ENCODE measurements at places on chromosomes 12 and 14. TPM values are rescaled to one million over a fixed set of nuclear protein-coding genes. Genes with fewer than 3 reads are reported as not detected.

Gene KRT85
- total RNA-seq, result not detected

DNA sequence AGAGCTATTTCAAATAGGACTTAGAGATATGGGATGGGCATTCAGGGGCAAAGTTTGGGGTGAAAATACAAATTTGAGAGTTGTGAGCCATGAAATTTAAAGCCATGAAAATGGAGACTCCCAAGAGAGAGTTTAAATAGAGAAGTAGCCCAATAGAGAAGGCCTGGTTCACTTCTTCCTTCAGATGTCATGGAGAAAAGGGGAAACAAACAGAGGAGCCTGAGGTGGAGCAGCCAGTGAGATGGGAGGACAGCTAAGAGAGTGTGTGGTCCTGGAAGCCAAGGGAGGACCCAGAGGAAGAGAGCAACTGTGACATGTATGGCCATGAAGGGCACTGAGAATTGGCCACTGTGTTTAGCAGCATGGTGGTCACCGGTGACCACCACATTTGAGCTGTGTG lies 12.3 kb upstream of the DYNLL1 start:
- peaks cover 8% of the 10 kb centered on the region for H3K36me3 ChIP-seq
- no peak for DNase-seq
- no peak overlapping the region for H3K4me3 ChIP-seq
- no peak overlapping the region for H3K27ac ChIP-seq
- no peaks in the 10 kb centered on the region for H3K27me3 ChIP-seq

GRCh38 chr14:33569821-33570687 lies 380.8 kb downstream of the EGLN3 start:
- H3K4me3 ChIP-seq, result no peak overlapping the region
- H3K4me1 ChIP-seq, result no peaks in the 10 kb centered on the region
- H3K36me3 ChIP-seq, result no peaks in the 10 kb centered on the region
- H3K27ac ChIP-seq, result no peak overlapping the region
- H3K27me3 ChIP-seq, result no peaks in the 10 kb centered on the region

Gene FOXN4
- not detected for total RNA-seq

GRCh38 chr12:75935539-75936242 lies 95.9 kb downstream of the PHLDA1 start:
- H3K4me3 ChIP-seq, result no peak overlapping the region
- no peaks in the 10 kb centered on the region for H3K27me3 ChIP-seq
- peaks cover 23% of the 10 kb centered on the region for H3K4me1 ChIP-seq

- H3K4me1 ChIP-seq, result no peaks in the 10 kb centered on the region
- no peak for DNase-seq
- H3K27ac ChIP-seq, result no peak overlapping the region
- H3K27me3 ChIP-seq, result peaks cover 42% of the 10 kb centered on the region
These were observed 15.5 kb upstream of the SMUG1 start for GRCh38 chr12:54204316-54204715.

DNA sequence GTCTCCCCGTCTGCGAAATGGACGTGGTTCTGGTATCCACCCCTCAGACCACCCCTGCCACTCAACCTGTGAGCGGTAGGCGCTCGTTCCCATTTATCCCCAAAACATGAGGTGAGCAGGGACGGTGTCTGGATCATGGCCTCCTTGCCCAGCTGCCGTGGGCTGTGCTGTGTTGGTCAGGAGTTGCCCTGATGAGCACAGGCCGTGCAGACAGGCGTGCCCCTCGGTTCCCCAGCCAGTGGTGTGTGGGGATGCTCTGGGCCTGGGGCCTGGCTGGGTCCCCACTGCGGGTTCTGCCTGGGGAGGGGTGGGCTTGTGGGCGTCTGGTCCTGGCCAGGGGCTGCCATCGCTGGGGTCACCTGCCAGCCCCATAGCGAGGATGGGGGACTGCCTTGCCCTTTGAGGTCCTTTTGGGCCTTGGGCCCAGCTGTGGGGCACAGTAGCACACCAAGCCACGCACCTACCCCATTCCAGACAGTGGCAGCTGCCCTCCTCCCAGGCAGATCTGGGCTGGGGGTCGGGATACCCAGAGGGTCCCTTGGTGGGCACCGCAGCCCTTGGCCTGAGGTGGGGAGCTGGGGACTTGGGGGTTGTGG lies 11.3 kb upstream of the PUS1 start:
- no peak overlapping the region for H3K27ac ChIP-seq
- no peak for DNase-seq
- H3K4me3 ChIP-seq, result no peak overlapping the region
- peaks cover 72% of the 10 kb centered on the region for H3K36me3 ChIP-seq
- H3K27me3 ChIP-seq, result no peaks in the 10 kb centered on the region

DNA sequence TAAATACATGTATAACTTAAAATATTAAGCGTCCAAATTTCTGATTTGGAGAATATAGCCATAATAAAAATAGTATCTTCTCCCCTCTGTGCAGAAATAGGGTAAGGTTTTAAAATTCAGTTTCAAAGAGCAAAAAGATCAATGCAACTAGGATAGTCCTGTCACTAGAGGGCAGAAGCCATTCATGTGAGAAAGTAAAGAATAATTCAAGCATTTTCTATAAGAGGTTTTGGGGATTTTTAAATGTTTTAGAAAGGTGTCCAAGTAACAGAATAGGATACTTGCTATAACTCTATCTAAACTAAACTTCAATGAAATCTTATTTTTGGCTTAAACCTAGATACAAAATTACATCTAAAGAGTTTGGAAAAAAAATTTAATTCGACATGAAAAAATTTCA lies 50.3 kb downstream of the ADAMTS20 start:
- no peaks in the 10 kb centered on the region for H3K4me1 ChIP-seq
- no peaks in the 10 kb centered on the region for H3K36me3 ChIP-seq
- H3K27me3 ChIP-seq, result no peaks in the 10 kb centered on the region
- peak; percentile 34 for DNase-seq
- no peak overlapping the region for H3K4me3 ChIP-seq

DNA sequence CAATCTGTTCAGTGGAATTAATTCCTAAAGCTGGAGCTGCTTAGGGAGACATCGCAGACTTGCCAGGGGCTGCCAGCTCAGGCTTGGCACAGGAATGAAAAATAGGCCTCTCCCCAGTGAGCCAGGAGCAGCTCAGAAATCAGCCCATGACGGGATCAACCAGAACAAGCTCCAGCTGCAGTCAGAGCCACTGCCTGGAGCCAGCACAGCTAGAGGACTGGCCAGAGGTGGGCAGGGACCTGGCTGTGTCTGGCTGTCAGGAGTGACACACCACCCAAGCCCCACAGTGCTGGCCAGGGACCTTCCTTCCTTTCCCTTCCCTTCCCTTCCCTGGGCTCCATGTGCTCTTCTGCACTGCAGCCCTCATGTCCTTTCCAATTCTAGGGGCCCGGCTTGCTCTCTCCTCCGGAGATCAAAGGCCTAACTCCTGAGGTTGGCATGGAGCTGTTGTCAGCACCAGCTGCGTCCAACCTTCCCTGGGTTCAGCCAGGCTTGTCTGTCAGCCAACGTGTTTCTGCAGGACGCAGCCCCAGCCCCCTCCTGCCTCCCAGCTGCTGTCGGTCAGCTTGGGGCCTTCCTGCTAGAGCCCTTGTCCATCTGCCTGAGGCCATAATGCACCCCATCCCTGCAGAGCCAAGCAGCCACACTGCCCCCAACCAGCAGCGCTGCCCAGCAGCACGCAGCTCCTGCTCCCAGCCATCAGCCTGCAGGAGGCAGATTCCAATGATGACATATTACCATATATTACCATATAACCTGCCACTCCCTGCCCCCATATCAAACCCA lies 149.3 kb downstream of the CALM1 start:
- DNase-seq, result no peak
- no peak overlapping the region for H3K27ac ChIP-seq
- no peaks in the 10 kb centered on the region for H3K27me3 ChIP-seq
- H3K36me3 ChIP-seq, result peaks cover under 1% of the 10 kb centered on the region
- H3K4me3 ChIP-seq, result no peak overlapping the region
- H3K4me1 ChIP-seq, result peaks cover under 1% of the 10 kb centered on the region

Gene NTS
- not detected for total RNA-seq

Gene RND1
- total RNA-seq, result not detected

DNA sequence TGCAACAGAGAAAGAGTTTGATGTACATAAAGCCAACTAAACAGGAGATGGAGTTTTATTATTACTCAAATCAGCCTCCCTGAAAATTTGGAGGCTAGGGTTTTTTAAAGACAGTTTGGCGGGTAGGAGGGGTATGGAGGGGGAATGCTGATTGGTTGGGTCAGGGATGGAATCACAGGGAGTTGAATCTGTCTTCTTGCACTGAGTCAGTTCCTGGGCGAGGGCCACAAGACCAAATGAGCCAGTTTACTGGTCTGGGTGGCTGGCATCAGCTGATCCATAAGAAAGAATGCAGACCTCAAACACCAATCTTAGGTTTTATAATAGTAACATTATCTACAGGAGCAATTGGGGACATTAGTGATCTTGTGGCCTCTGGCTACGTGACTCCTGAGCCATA lies 64.9 kb downstream of the RIN3 start:
- peaks cover 35% of the 10 kb centered on the region for H3K36me3 ChIP-seq
- no peaks in the 10 kb centered on the region for H3K27me3 ChIP-seq
- H3K27ac ChIP-seq, result peak overlapping the region; percentile 7

- 0 out of 2 replicates have a peak, but pooled peaks cover 5% of the 10 kb centered on the region for H3K36me3 ChIP-seq
- peak overlapping the region; percentile 77 for H3K27ac ChIP-seq
- H3K27me3 ChIP-seq, result no peaks in the 10 kb centered on the region
- DNase-seq, result peak; percentile 47
These were observed 774 bp upstream of the MANSC4 start for GRCh38 chr12:27780612-27781408.

Gene BDKRB1
- 56.5 TPM for total RNA-seq

DNA sequence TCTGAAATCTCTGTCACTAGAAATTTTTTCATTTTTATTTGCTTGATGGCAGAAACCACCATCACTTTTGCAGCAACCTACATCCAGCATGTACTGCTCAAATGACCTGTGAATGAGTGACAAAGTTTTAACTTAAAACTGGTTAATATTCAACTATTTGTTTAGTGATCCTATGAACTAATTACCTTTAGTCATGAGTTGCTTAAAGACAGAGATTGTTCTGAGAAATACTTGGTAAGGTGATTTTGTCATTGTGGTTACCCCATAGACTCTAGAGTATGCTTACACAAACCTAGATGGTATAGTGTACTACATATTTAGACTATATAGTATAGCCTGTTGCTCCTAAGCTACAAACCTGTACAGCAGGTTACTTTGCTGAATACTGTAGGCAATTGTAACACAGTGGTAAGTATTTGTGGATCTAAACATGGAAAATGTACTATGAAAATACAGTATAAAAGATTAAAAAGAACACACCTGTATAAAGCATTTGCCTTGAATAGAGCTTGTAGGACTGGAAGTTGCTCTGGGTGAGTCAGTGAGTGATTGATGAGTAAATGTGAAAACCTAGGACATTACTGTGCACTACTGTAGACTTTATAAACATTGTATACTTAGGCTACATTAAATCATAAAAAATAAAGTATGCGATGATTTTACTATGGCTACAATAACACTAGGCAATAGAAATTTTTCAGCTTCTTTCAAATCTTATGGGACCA lies 256.6 kb upstream of the PPFIA2 start:
- no peaks in the 10 kb centered on the region for H3K27me3 ChIP-seq
- no peak for DNase-seq
- no peaks in the 10 kb centered on the region for H3K36me3 ChIP-seq

Gene KRT81
- under 0.01 TPM for total RNA-seq

- no peaks in the 10 kb centered on the region for H3K36me3 ChIP-seq
- no peaks in the 10 kb centered on the region for H3K27me3 ChIP-seq
- DNase-seq, result no peak
- H3K27ac ChIP-seq, result no peak overlapping the region
- peaks cover 5% of the 10 kb centered on the region for H3K4me1 ChIP-seq
These were observed 170.4 kb downstream of the PRKD1 start for GRCh38 chr14:29757188-29757680.

Gene KLRG1
- 0.56 TPM for total RNA-seq

DNA sequence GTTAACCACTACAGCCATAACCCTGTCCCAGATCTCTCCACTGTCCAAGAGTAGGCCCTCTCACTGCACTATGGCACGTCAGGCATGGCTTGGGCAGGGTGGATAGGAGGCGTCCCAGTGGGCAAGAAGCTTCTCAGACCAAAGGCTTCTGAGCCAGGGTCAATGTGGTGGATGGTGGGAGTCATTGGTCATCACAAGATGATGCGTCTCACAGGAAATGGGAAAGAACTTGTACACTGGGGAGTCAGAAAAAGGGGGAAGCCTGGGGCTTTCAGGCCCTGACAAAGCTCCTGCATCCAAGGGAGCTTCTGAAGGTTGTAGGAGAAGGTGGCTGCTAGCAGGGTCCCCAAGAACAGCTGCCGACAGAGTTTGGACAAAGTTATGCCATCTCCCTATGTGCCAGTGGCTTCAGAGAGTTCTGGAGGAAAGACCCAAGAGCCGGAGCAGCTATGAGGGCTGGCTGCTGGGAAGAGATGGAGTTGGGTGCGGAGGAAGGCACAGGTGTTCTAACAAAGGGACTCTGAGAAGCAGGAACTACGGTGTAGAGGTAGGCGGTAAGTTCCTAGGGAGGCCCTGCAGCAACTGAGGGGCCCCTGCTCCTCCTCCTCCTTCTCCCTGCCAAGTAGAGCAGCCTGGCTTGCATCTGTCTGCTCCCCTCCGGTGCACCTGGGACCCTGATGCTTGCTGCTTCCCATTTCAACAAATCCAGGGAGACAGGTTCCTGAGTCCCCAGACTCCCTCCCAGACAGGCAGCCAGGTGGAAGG lies 81.1 kb downstream of the ARL6IP4 start:
- no peak overlapping the region for H3K4me3 ChIP-seq
- peak; percentile 31 for DNase-seq

Gene KLRK1
- total RNA-seq, result not detected

Gene ACAD10
- 13.3 TPM for total RNA-seq

DNA sequence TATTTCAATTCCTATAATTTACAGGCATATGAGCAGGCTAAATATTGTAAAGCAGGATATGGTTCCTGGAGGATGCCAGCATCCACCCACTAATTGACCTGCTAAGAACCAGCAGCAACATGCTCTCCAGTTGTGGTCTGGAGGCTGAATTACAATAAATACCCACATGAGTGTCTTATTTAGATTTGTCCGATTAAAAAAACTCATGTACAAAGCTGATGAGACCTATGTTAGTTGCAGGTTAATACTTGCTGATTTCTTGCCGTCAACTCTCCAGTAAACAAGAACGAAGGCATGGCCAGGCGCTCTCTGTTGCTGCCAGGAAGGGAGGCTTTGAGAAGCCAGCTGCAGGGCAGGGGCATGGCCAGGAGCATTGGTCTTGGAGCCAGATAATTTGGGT lies 169.3 kb upstream of the PRICKLE1 start:
- H3K4me3 ChIP-seq, result no peak overlapping the region
- no peaks in the 10 kb centered on the region for H3K36me3 ChIP-seq
- H3K27me3 ChIP-seq, result no peaks in the 10 kb centered on the region
- H3K27ac ChIP-seq, result no peak overlapping the region
- DNase-seq, result no peak
- H3K4me1 ChIP-seq, result peaks cover 12% of the 10 kb centered on the region

Measured in IMR-90 (cell line).